T-helper 17 cell (primary cell): ENCODE measurements at places on chromosomes 2 and 18.

DNA sequence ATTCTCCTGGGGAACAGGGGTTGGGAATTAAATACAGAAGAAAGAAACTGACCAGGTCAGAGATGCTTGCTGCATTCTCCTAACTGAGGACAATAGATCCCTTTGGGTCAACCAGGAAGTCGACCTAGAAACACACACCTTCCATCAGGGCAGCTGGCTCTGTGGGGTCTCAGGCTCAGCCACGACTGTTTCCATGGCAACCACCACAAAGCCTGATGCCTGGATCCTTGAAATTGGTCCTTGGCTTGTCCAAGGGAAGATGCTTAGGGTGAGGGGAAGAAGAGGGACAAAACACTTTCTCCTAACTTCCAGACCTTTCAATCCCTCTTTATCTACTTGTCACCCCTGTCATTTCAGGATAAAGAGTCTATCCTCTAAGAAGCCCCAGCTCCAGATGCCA lies 194.4 kb downstream of the ALK start:
- DNase-seq, result no peak

DNA sequence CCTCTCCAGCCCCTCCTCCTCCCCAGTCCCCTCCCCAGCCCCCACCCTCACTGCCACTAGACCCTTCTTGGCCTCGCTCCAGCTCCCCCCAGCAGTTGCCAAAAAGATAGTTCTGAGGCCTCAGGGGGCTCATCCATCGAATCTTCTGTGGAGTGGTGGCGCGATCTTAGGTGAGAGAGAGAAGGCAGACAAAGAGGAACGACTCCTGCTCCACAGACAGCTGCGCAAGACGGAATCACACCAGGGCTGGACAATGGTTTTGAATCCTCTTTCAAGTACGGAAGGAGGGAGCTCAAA lies 68.1 kb downstream of the LAMA3 start:
- no peak for DNase-seq

DNA sequence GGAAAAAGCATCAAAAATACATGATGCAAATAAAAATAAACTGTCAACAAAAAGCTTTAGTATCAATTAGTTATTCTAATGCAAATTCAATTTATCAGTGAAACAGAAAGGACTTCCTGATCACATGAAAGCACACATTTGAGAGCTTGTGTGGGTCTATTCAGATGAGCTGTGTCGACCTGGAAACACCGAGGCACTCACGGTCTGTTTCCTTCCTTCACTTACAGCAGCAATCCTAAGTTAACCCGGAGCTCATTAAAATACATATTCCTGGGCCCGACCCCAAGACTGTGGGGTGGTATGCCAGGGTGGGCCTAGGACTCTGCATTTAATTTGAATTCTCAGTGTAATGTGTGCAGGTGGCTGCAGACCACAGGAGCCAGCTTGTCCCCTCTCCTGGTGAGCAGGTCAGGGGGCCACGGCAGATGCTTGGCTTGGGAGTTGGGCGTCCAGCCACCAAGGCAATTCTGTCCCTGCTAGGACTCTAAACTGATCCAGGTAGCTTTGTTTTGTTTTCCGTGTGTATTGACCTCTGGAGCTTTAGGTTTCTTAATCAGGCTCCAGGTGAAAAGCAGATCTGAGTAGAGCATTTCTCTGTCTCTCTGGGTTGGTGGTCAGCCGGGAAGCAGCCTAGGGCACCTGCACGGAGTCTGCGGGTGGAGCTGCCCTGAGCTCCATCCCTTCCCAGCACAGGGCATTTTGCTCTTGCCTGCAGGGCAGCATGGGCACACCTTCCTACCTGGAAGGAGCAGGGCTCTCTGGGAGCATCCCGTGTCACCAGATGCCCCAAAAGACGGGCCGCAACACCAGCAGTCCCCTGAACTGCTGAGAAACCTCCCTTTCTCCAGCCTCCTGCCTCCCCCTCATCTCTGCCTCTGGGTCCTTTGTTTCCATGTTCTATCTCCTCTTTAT lies 9.0 kb downstream of the MBP start:
- DNase-seq, result peak; percentile 3

GRCh38 chr2:83378921-83379320 lies 1080.2 kb downstream of the SUCLG1 start:
- no peak for DNase-seq

DNA sequence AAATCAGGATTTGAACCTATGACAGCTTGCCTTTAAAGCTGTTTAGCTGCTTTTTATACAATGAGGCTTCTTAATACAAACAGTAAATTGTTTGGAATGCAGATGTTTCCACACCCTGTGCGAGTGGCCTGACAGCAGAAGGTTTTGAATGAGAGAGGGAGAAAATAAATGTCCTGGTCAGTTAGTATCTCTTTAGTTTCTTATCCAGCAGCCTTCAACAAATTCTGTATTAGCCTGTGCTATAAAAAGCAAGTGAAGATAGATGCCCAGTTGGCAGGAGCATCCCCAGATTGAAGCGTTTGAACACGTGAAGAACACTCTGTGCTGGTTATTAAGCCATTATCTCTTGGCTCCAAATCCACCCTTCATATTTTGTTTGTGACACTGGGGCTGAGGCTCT lies 70.6 kb downstream of the CERS6 start:
- no peak for DNase-seq

GRCh38 chr18:59932401-59932800 lies 32.6 kb downstream of the PMAIP1 start:
- no peak for DNase-seq

DNA sequence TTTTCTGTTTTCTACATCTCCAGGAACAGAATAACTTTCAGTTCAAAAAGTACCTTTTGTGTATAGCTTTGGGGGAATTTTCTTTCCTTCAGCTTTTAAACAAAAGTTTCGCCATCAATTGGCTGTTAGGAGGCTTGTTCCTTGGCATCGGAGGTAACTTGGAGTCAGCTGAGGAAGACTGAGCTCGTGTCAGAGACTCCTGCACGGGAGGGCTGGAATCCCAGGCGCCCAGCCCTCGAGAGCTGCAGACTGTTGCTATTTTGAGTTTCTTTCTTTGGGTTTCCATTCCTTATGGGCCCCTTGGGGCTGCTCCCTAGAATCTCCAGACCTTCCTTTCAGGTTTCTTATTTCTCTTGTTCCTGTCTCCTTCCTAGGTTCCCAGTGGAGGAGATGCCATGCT lies 8.1 kb downstream of the EMILIN2 start:
- no peak for DNase-seq

- no peak for DNase-seq
Observed at GRCh38 chr18:59718464-59719157, 21.4 kb upstream of the CCBE1 start.

GRCh38 chr2:240919786-240920782 lies 13.9 kb downstream of the CROCC2 start:
- no peak for DNase-seq

GRCh38 chr2:219049282-219049681 lies 8.0 kb upstream of the CFAP65 start:
- no peak for DNase-seq

GRCh38 chr2:233745073-233745755 lies 14.9 kb upstream of the UGT1A1 start:
- no peak for DNase-seq

DNA sequence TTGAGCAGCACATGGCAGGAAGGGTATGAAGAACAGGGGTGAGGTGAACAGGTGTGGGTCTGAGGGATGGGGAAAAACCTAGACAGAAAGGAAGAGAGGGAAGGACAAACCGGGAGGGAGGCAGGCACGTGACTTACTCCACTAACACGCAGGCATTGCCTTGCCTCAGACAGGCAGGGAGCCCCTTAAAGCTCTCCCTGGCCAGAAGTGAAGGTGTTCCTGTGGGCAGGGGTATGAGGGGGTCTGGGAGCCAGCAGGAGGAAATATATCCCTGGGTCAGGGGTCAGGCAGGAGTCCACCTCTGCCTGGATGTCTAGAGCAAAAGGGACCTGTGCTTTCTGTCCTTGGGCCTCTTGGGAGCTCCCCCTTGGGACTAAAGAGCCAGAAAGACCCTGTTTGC lies 135.3 kb upstream of the EPAS1 start:
- DNase-seq, result no peak

DNA sequence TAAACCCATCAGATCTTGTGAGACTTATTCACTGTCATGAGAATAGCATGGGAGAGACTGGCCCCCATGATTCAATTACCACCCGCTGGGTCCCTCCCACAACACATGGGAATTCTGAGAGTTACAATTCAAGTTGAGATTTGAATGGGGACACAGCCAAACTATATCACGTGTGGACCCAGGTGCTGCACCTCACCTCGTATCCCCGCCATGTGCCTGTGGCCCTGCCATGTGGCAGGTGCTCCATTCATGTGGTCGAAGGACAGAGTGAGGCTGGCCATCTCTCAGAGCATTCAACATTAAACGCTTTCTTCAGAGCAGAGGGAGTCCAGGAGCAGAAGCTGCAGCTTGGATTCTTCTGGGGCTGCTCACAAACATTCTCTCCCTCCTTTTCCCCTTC lies 32.3 kb downstream of the MROH2A start:
- no peak for DNase-seq

DNA sequence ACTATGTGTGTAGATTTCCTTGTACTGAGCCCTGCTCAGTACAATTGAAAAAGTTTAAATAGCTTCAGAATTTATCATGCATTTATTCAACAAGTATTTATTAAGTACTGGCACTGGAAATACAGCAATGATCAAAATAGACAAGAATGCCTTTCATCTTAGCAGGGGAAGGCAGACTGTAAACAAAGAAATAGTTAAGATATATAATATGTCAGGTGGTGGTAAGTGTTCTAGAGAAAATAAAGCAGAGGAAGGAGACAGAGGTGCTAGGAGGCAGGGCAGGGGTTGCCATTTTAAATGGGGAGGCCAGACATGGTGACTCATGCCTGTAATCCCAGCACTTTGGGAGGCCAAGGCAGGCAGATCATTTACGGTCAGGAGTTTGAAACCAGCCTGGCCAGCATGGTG lies 13.6 kb upstream of the LIPG start:
- no peak for DNase-seq

DNA sequence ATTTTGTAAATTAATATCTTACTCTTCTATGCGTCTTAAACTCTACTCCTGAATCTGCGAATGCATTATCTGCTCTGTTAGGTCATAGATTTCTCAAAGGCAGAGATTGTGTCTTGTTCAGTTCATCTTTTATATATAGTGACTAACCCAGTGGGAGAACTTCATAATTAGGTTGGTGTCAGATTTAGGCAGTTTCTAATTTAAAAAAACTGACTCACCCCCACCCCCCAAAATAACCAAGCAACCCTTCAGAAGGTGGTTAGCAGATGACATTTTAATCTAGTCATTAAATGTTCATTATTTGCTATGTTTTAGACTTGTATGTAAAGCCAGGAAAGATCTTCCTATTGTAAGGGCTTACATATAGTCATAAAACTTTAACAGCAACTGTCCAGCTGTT lies 10.4 kb downstream of the SERPINB12 start:
- DNase-seq, result no peak

- no peak for DNase-seq
Observed at GRCh38 chr2:180733330-180733729, 247.1 kb upstream of the UBE2E3 start.

GRCh38 chr2:154132827-154133226 lies 261.1 kb downstream of the GALNT13 start:
- no peak for DNase-seq

DNA sequence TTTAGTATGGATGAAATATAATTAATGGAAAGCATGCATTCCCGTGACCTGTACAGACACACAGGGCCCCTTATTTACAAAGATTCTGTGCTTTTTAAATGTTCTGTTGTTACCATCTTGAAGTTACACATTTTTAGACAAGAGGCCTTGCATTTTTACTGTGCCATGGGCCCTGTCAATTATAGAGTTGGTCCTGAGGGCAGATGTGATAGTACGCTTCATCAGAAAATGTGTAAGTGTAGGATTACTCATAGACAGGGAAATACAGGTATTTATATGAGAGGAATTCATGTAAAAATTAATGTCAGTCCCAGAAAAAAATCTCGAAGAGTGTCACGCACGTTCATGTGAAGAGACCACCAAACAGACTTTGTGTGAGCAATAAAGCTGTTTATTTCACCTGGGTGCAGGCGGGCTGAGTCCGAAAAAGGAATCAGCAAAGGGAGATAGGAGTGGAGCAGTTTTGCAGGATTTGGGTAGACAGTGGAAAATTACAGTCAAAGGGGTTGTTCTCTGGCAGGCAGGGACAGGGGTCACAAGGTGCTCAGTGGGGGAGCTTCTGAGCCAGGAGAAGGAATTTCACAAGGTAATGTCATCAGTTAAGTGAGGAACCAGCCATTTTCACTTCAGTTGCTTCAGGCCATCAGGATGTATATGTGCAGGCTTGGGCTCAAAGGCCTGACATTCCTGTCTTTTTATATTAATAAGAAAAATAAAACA lies 12.2 kb upstream of the ALPK2 start:
- DNase-seq, result no peak

GRCh38 chr2:69390001-69390400 lies 3.0 kb upstream of the GFPT1 start:
- no peak for DNase-seq

DNA sequence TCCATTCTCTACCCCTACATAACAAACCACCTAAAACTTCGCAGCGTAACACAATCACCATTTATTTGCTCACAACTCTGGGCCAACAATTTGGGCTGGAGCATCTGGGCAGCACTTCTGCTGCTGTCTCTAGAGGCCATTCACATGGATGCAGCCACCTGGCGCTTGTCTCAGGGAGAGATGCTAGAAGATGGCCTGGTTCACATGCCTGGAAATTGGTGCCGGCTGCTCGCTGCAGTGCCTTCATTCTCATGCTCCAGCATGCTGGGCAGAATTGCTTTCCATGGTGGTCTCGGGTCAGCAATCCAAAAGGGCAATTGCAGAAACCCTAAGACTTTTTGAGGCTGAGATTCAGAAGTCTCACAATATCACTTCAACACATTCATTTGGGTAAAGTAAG lies 157.4 kb downstream of the SUCLG1 start:
- no peak for DNase-seq

DNA sequence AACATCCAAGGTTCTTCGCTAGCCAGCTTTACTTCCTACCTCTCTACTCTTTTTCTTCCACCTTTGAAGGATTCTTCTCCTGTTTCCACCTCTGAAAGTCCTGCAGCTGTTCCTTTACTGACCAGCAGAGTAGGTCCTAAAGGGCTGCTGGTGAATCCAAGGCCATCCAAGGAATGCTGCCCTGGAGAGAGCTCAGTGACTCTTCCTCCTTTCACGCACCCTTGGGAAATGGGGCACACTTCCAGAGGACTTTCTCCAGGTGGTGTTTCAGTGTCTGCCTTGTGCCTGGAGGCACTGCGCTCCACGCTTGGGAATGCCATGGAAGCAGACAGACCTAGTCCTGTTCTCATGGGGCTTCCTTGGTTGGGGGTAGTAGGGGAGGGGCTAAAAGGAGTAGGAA lies 45.4 kb downstream of the SLC16A14 start:
- no peak for DNase-seq

DNA sequence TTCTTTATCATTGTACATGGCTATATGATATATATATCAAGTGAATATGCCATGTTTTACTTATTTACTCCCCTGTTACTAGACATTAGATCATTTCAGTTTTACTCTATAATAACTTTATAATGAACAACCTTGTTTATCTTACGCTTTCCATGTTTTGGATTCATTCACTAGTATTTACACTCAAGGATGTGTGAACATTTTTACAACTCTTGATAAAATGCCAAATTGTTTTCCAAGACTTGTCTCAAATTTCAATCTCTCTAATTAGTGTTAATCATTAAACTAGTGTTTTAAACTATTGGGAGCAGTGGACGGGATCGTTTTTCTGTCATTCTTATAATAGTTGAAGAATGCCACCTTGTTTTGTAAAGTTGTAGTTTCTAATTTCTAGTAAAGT lies 51.5 kb upstream of the B3GNT7 start:
- DNase-seq, result no peak

- DNase-seq, result no peak
Observed at GRCh38 chr2:152068226-152068625, 30.6 kb downstream of the CACNB4 start.
